A673 (cell line): ENCODE measurements at places on chromosomes 11 and 22. TPM values are rescaled to one million over a fixed set of nuclear protein-coding genes. Genes with fewer than 3 reads are reported as not detected.

CHRNA10 gene
- 1.6 and 2.1 TPM in 2 replicates for total RNA-seq

TREH gene
- total RNA-seq, result not detected in 2 replicates

GRCh38 chr11:68658661-68659060, 25.7 kb upstream of the GAL start:
- H3K4me1 ChIP-seq, result peaks cover 13% of the 10 kb centered on the region
- H3K4me3 ChIP-seq, result no peak overlapping the region
- no peak overlapping the region for H3K27ac ChIP-seq
- H3K27me3 ChIP-seq, result peaks cover 22% of the 10 kb centered on the region
- no peaks in the 10 kb centered on the region for H3K36me3 ChIP-seq

GRCh38 chr22:43298062-43298801, 44.9 kb downstream of the SCUBE1 start:
- peaks cover 23% of the 10 kb centered on the region for H3K4me1 ChIP-seq
- no peaks in the 10 kb centered on the region for H3K27me3 ChIP-seq
- no peak overlapping the region for H3K4me3 ChIP-seq
- H3K36me3 ChIP-seq, result no peaks in the 10 kb centered on the region
- H3K27ac ChIP-seq, result no peak overlapping the region

DNA sequence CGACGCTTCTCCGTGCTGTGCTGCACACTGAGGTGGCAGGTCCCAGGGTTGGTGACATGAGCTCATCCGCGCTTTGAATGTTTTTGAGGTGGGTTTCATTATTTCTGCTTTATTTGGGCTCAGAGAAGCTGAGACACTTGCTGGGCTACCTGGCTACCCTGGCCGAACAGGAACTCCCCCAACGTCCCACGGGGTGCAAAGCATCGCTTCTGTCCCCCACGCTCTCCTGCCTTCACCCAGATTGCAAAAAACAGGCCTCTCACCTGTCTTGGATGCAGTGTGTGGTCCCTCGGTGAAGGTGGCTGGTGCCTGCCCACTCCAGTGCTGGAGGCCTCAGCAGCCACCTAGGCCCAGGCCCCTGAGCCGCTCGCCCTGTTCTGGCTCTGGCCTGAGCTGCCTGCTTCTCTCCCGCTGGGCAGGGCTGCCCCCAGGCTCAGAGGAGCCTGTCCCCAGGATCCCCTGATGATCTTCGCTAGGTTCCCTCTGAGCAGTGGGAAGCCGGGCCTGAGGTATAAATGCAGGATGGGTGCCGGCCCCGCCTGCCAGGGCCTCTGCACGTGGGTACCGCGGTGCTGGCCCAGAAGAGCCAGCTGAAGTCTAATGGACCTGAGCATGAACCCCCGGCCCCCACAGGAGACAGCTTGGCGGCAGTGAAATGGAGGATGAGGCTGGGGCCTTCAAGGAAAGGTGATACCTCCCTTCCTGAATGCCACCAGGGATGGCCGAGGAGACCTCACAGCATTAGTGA, 15.8 kb upstream of the MRGPRD start:
- no peak for DNase-seq
- H3K36me3 ChIP-seq, result no peaks in the 10 kb centered on the region
- peaks cover 10% of the 10 kb centered on the region for H3K4me1 ChIP-seq
- no peaks in the 10 kb centered on the region for H3K27me3 ChIP-seq
- H3K27ac ChIP-seq, result no peak overlapping the region
- H3K4me3 ChIP-seq, result no peak overlapping the region

GRCh38 chr11:15446315-15446714, 331.6 kb downstream of the INSC start:
- H3K4me1 ChIP-seq, result no peaks in the 10 kb centered on the region
- H3K36me3 ChIP-seq, result no peaks in the 10 kb centered on the region
- no peak for DNase-seq

DNA sequence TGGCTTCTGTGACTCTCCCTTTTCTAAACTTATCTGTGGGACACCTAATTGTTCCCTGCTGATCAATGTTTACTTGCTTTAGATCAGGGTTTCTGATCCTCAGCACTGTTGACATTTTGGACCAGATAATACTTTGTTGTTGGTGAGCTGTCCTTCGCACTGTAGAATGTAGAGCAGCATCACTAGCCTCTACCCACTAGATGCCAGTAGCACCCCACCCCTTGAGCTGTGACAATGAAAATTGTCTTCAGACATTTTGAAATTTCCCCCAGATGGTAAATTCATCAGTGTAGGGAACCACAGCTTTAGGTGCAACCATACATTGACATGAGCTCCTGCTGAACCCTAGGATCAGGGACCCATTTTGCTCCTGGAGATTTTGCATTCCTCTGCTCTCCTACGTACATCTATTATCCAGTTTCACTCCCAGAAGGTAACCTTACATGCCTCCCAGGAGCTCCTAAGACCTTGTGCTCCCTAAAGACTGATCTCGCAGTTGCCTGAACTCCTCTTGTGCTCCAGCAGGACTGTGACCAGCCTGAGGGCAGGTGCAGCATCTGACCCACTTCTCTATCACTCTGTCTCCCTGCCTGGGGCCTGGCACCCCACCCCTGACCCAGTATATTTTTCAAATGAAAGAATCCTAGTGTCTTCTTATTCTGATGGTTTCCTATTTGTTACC, 107.8 kb downstream of the FAR1 start:
- H3K36me3 ChIP-seq, result no peaks in the 10 kb centered on the region
- no peak for DNase-seq
- no peaks in the 10 kb centered on the region for H3K4me1 ChIP-seq

DNA sequence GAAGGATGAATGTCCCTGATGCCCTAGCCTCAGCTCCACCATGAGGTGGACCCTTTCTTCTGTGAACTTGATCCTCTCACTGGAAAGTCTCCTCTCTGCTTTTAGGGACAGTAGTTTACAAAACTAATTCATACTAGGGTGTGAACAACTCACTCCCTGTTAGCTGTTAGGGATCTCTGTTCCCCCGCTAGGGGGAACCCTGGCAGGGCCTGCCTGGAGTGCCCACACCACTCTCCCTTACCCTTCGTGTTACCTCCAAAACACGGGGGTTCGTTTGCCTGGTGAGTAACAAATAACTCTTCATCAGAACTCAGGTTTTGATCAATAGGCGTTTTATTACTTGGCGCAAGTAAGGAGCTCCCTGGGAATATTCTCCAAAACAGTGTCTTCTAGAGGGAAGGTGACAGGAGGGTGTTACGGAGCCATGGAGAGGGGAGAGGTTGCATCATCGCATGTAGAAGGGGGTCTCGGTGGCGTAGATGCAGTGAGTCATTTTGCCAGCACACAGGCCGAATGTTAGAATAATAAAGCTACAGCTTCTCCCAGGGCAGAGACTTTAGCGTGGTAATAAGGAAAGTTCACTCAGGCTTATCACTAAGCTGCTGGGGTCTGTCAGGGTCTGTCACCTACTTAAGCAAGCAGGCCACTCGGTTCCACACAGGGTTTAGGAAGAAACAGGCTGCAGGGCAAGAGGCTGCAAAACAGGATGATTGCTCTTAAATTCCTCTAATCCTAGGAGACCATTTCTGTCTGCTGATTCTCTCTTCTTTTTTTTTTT, 45.8 kb downstream of the C11orf96 start:
- no peak overlapping the region for H3K4me3 ChIP-seq
- peaks cover 4% of the 10 kb centered on the region for H3K27me3 ChIP-seq
- H3K36me3 ChIP-seq, result no peaks in the 10 kb centered on the region
- H3K27ac ChIP-seq, result no peak overlapping the region
- no peaks in the 10 kb centered on the region for H3K4me1 ChIP-seq

- no peaks in the 10 kb centered on the region for H3K27me3 ChIP-seq
- no peak for DNase-seq
- H3K36me3 ChIP-seq, result no peaks in the 10 kb centered on the region
- no peak overlapping the region for H3K4me3 ChIP-seq
- H3K4me1 ChIP-seq, result peaks cover 6% of the 10 kb centered on the region
- no peak overlapping the region for H3K27ac ChIP-seq
Observed at GRCh38 chr22:32996702-32997101, 61.5 kb downstream of the SYN3 start.

DNA sequence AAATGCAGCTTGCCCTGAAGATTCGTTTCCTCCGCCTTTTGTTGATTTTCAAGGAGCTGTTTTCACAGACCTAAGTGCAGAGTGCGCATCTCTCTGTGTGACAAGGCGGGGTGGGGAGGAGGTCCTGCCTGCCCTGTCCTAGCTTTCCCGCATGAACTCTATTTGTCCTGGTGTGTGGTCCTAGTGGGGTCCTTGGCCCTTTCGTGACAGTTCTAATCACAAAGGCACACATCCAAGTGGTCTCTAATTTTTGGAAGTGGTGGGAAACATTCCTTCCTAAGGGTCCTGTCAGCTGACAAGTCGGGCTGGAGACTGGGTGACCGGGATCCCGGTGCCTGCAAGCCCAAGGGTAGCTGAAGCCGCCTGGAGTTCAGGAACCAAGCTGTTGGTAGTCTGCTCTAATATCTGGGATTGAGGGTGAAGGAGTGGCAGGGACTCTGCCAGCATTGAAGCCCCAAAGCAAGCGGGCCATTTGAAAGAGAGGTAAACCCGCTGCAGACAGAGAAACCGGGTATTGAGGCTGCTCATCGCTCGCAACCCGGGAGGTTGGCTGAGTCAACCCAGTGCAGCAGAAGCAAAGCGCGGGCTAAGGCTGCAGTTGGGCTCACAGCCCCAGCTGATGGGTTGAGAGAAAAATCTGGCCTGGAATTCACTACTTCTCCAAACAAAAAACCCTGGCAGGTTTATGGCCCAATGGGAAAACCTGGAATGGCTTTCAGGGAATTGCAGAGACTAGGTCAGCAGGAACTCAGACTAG, 28.1 kb upstream of the FBXO3 start:
- peak; percentile 98 for DNase-seq
- H3K27me3 ChIP-seq, result no peaks in the 10 kb centered on the region
- H3K4me3 ChIP-seq, result peak overlapping the region; percentile 36
- H3K36me3 ChIP-seq, result no peaks in the 10 kb centered on the region
- H3K27ac ChIP-seq, result no peak overlapping the region

DNA sequence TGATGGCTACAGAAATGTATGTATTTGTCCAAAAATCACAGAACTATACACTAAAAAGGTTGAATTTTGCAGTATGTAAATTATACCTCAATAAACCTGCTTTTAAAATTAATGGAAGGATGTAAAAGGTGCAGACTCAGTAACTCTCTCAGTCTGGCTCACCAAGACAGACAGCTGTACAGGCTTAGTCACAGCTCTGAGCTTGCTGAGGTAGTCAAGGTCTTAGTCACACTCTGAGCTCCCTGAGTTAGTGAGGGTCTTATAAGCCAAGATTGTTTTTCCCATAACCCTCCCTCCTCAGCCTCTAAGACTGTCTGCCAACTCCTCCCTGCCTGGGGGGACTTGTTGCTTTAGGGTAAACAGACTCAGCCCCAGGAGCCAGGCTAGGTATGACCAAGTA, 59.3 kb upstream of the IZUMO1R start:
- no peak overlapping the region for H3K27ac ChIP-seq
- no peaks in the 10 kb centered on the region for H3K27me3 ChIP-seq
- H3K36me3 ChIP-seq, result no peaks in the 10 kb centered on the region
- DNase-seq, result no peak

GRCh38 chr22:20953668-20954500, 13.2 kb upstream of the AIFM3 start:
- H3K4me3 ChIP-seq, result no peak overlapping the region
- H3K27ac ChIP-seq, result peak overlapping the region; percentile 55

- no peak overlapping the region for H3K27ac ChIP-seq
- peaks cover 22% of the 10 kb centered on the region for H3K4me1 ChIP-seq
- H3K4me3 ChIP-seq, result no peak overlapping the region
- DNase-seq, result no peak
Observed at GRCh38 chr11:27391331-27392015, 28.5 kb upstream of the CCDC34 start.

DNA sequence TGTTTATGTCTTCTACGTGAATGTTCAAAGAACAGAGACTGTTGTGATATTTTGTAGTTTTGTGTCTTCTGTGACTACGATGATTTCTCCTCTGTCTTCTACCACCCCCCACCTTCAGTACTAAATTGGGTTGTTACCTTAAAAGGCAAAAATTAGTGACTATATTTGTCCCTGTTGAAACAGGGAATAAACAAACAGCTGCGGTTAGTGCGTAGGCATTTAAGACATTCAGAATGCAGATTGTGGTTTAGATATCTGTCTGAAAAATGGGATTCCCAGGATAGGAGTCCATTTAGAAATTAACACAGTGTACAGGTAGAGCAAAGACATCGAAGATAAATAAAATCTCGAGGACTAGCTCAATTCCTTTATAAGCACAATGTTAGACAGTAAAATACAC, 15.6 kb upstream of the ARHGAP42 start:
- no peak for DNase-seq
- H3K27ac ChIP-seq, result no peak overlapping the region
- H3K36me3 ChIP-seq, result no peaks in the 10 kb centered on the region
- H3K4me3 ChIP-seq, result no peak overlapping the region

DNA sequence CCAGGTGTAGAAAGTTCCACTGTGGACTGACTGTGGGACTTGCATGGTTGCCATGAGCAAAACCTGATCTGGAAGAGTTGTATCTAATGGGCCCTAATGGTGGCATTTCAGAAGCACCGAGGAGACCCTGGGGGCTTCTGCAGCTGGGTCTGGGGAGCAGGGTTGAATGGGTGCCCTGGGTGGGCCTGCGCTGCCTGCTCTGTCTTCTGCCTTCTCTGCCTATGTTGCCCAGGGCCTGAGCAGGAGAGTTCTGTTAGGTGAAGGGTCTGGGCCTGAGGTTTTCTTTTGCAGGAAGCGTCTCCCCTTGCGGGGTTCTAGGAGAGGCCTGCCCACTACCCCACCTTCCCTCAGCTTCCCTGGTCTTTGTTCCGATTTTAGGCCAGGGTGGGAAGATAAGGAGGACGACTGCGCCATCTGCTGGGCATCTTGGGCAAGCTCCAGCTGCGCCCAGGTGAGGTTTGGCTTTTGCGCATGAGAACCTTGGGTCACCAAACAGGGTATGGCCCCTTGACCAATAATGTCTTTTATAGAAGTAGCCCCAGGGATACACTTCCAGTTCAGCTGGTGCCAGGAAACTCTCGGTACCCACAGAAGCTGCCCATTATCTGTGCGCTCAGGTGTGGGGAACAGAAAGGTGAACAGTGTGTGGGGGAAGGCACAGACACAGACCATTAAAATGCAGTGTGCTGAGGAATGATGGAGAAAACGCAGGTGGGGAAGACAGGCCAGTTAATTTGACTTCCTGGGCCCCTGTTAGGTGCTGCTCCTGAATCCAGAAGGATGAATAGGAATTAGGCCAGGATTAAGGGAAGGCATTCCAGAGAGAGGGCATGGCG, 23.2 kb downstream of the COMMD9 start:
- H3K4me1 ChIP-seq, result no peaks in the 10 kb centered on the region
- H3K27me3 ChIP-seq, result peaks cover 2% of the 10 kb centered on the region
- DNase-seq, result peak; percentile 87
- H3K4me3 ChIP-seq, result no peak overlapping the region
- H3K27ac ChIP-seq, result no peak overlapping the region
